ENCODE measurements at places on chromosomes 6 and 20. TPM values are rescaled to one million over a fixed set of nuclear protein-coding genes. Genes with fewer than 3 reads are reported as not detected.

- H3K4me1 ChIP-seq, result no peaks in the 10 kb centered on the region
- no peak for DNase-seq
- H3K36me3 ChIP-seq, result no peaks in the 10 kb centered on the region
- no peak overlapping the region for H3K27ac ChIP-seq
- no peaks in the 10 kb centered on the region for H3K27me3 ChIP-seq
These were observed 236.6 kb downstream of the SLC24A3 start for GRCh38 chr20:19449051-19449450.

Gene PTCRA
- 1.8 TPM for total RNA-seq

- no peak overlapping the region for H3K4me3 ChIP-seq
- H3K27ac ChIP-seq, result no peak overlapping the region
- peaks cover 5% of the 10 kb centered on the region for H3K4me1 ChIP-seq
- H3K36me3 ChIP-seq, result no peaks in the 10 kb centered on the region
These were observed 177.0 kb downstream of the TTLL2 start for GRCh38 chr6:167501831-167502385.

DNA sequence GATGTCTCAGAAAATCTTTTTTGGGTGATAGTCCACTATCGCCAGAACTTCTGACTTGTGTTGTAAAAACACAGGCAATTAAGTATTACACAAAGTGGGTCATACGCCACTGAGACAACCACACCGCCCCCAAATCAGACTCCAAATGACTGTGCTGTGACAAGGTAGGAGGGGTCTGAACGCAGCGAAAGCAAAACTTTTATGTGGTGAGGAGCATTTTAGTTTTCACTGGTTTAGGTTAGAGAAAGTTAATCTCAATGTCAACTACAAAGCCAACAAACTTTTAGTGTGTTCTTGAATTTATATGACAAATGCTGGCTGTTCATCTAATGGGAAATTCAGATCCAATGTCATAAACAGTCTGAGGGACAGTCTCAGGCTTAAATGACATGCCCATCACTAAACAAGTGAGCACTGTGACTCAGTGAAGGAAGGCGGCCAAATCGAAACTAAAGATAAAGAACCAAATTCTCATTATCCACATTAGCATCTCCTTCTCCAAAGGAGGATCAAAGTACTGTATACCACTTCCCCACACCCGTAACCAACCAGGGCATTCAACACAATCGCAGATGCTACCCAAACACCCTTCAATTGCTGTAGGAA is 186.7 kb downstream of the GJA10 start:
- peak; percentile 40 for DNase-seq
- H3K27me3 ChIP-seq, result peaks cover 4% of the 10 kb centered on the region
- peaks cover 74% of the 10 kb centered on the region for H3K4me1 ChIP-seq

Gene ABHD12
- 12.5 TPM for total RNA-seq

- H3K4me3 ChIP-seq, result no peak overlapping the region
- H3K4me1 ChIP-seq, result no peaks in the 10 kb centered on the region
- H3K27ac ChIP-seq, result no peak overlapping the region
- H3K27me3 ChIP-seq, result peaks cover 46% of the 10 kb centered on the region
- no peaks in the 10 kb centered on the region for H3K36me3 ChIP-seq
These were observed 11.2 kb upstream of the ZSCAN12 start for GRCh38 chr6:28410767-28411166.

DNA sequence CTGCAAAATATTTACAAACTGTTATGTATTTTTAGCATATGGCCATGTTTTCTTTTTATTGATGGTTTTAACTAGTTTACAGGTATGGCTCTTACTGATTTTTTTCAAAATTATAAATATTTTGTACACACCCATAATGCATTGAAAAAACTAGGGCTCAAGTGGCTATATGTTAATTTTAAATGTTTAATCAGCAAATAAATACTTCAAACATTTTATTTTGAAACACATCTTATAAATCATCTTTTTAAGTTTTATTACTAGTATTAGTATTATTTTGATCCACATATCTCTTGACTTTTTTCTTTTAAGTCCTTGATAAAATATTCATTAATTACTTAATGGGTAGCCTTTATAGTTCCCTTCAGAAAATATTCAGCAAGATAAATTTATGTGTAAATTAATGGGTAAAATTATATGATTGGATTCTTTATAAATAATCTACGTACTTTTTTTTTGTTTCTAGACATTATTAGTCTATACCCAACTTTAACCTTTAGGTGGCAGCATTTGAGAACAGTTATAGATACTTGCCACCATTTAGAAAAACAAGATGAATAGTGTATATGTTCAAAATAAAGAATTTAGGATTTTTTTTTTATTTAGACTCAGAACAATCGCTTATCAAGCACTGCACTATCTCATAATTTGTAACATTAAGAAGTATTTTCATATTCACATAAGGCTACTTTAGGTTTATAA is 241.9 kb downstream of the ADGRB3 start:
- no peak overlapping the region for H3K27ac ChIP-seq
- no peak overlapping the region for H3K4me3 ChIP-seq
- no peaks in the 10 kb centered on the region for H3K27me3 ChIP-seq
- no peak for DNase-seq
- no peaks in the 10 kb centered on the region for H3K4me1 ChIP-seq
- no peaks in the 10 kb centered on the region for H3K36me3 ChIP-seq

- no peak for DNase-seq
- H3K4me3 ChIP-seq, result no peak overlapping the region
- H3K4me1 ChIP-seq, result no peaks in the 10 kb centered on the region
- no peaks in the 10 kb centered on the region for H3K27me3 ChIP-seq
These were observed 172.6 kb upstream of the BMP5 start for GRCh38 chr6:56047931-56048540.

- H3K4me1 ChIP-seq, result peaks cover 10% of the 10 kb centered on the region
- no peak for DNase-seq
- peaks cover 2% of the 10 kb centered on the region for H3K36me3 ChIP-seq
- H3K27ac ChIP-seq, result no peak overlapping the region
- no peak overlapping the region for H3K4me3 ChIP-seq
These were observed 161.1 kb downstream of the FARS2 start for GRCh38 chr6:5422321-5422915.

Gene KCNK15
- total RNA-seq, result not detected

GRCh38 chr6:115838763-115839401 is 221.8 kb downstream of the FRK start:
- no peak overlapping the region for H3K4me3 ChIP-seq
- no peaks in the 10 kb centered on the region for H3K4me1 ChIP-seq
- no peak for DNase-seq
- no peaks in the 10 kb centered on the region for H3K27me3 ChIP-seq
- H3K27ac ChIP-seq, result no peak overlapping the region

Gene TCP11
- not detected for total RNA-seq

Gene BIRC7
- total RNA-seq, result not detected

GRCh38 chr6:37488476-37488875 is 11.2 kb downstream of the CCDC167 start:
- DNase-seq, result no peak
- peak overlapping the region; percentile 78 for H3K4me3 ChIP-seq
- peak overlapping the region; percentile 100 for H3K27ac ChIP-seq
- peaks cover 5% of the 10 kb centered on the region for H3K36me3 ChIP-seq
- H3K4me1 ChIP-seq, result peaks cover 55% of the 10 kb centered on the region

DNA sequence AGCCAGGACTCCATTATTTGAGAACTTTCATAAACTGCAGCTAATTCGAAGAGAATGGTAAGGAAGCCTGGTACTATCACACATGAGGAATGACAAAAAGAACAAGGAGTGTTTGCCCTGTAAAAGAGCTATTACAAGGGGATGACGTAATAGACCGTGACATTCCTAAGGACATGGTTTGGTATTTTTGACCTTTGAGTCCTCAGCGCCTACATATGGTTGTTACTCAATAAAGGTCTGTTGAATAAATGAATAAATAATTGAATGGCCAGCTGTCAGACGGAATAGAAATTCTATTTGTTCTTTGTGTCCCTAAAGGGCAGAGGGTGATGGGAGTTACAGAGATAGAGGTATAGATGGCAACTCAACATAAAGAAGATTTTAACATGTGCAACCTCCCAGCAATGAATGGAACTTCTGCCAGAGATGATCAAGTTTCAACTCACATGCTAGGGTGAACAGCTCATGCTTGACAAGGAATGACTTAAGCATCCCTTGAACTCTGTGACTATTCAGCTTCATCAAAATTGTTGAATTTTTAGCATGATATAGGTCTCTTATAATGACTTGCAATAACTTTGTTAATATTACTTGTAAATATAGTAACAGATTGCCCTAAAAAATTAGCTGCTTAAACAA is 115.4 kb downstream of the TENT5A start:
- DNase-seq, result no peak
- no peak overlapping the region for H3K4me3 ChIP-seq
- no peaks in the 10 kb centered on the region for H3K36me3 ChIP-seq
- no peaks in the 10 kb centered on the region for H3K27me3 ChIP-seq
- H3K27ac ChIP-seq, result no peak overlapping the region
- no peaks in the 10 kb centered on the region for H3K4me1 ChIP-seq

Gene TP53RK
- 4.6 TPM for total RNA-seq

Gene BNIP5
- total RNA-seq, result not detected

Gene LY6G5B
- total RNA-seq, result 27.6 TPM

Gene SLC26A8
- 0.37 TPM for total RNA-seq

DNA sequence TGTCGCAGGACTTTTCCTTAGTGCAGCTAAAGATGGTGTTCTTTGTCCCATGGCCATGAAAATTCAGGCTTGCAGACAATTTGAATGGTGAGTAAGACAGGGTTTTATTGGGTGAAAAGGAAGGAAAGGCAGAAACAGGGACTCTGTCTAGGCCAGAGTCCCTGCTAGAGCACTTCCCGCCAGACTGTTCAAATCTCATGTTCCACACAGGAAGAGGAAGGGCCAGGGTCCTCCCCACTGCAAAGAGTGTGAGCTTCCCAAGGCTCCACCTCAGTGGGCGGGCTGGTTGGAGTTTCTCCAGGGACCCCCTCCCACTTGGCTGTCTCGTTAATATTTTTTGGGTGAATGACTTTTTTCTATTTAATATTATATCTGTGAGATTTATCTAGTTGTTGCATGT is 29.0 kb downstream of the COL19A1 start:
- no peaks in the 10 kb centered on the region for H3K36me3 ChIP-seq
- H3K4me3 ChIP-seq, result no peak overlapping the region
- no peaks in the 10 kb centered on the region for H3K4me1 ChIP-seq
- no peak overlapping the region for H3K27ac ChIP-seq
- DNase-seq, result no peak

Gene KCNK17
- 0.26 TPM for total RNA-seq

DNA sequence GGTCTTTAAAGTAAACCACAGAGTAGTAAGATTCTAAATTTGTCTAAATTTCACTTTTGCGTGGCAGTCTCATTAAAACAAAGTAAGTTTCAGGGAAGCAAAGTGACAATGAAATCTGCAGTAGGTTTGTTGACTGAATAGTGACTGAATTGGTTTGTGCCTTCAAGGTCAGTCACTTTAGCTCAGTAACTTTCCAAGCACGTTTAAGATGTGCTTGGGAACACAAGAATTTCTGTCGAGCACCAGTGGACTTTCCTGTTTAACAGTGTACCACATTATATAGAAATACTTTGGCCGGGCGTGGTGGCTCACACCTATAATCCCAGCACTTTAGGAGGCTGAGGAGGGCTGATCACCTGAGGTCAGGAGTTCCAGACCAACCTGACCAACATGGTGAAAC is 1.7 kb upstream of the CD24 start:
- H3K27me3 ChIP-seq, result peaks cover 58% of the 10 kb centered on the region
- H3K36me3 ChIP-seq, result no peaks in the 10 kb centered on the region
- H3K4me1 ChIP-seq, result peaks cover 7% of the 10 kb centered on the region
- H3K4me3 ChIP-seq, result no peak overlapping the region
- H3K27ac ChIP-seq, result no peak overlapping the region
- DNase-seq, result no peak

DNA sequence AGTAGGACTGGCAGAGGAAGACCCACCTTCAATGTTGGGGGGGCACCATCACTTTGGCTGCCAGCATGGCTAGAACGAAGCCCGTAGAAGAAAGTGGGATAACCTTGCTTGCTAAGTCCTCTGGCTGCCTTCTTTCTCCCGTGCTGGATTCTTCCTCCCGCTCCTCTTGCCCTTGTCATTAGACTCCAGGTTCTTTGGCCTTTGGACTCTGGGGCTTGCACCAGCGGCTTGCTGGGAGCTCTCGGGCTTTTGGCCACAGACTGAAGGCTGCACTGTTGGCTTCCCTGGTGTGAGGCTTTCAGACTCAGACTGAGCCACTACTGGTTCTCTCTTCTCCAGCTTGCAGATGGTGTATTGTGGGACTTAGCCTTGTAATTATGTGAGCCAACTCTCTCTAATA is 28.2 kb downstream of the GSTA2 start:
- H3K27ac ChIP-seq, result no peak overlapping the region
- no peaks in the 10 kb centered on the region for H3K27me3 ChIP-seq
- DNase-seq, result no peak

GRCh38 chr20:9052136-9052535 is 16.8 kb upstream of the PLCB4 start:
- no peaks in the 10 kb centered on the region for H3K27me3 ChIP-seq
- no peak for DNase-seq
- H3K4me3 ChIP-seq, result no peak overlapping the region

- no peaks in the 10 kb centered on the region for H3K36me3 ChIP-seq
- DNase-seq, result no peak
- no peaks in the 10 kb centered on the region for H3K27me3 ChIP-seq
- H3K4me1 ChIP-seq, result no peaks in the 10 kb centered on the region
- no peak overlapping the region for H3K27ac ChIP-seq
These were observed 174.9 kb upstream of the C6orf118 start for GRCh38 chr6:165484178-165484889.

DNA sequence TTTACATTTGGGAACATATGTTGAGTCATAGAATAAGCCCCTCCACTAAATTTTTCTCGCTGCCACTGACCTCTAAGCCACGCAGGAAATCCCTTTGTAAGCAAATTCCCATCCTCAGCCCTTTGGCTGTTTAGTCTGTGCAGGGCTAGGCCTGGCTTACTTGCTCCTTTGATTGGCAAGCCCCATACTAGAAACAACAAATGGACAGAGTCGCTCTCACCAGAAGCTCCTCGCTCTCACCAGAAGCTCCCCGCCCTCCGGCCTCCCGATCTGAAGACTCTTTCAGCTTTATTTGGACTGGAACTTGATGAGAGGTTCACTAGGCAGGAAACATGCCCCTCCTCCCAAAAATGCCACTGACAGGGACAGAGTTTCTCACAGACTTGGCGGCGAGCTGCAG is 149.2 kb upstream of the EXOC2 start:
- H3K36me3 ChIP-seq, result no peaks in the 10 kb centered on the region
- DNase-seq, result no peak
- peaks cover 42% of the 10 kb centered on the region for H3K27me3 ChIP-seq

GRCh38 chr6:95357380-95358020 is 219.8 kb upstream of the MANEA start:
- H3K36me3 ChIP-seq, result no peaks in the 10 kb centered on the region
- H3K4me1 ChIP-seq, result no peaks in the 10 kb centered on the region
- H3K27me3 ChIP-seq, result peaks cover 9% of the 10 kb centered on the region

- peaks cover 10% of the 10 kb centered on the region for H3K36me3 ChIP-seq
- DNase-seq, result no peak
- no peaks in the 10 kb centered on the region for H3K27me3 ChIP-seq
- H3K4me1 ChIP-seq, result no peaks in the 10 kb centered on the region
These were observed 123.4 kb downstream of the TASP1 start for GRCh38 chr20:13515291-13515690.

GRCh38 chr6:14743474-14744211 is 502.2 kb upstream of the JARID2 start:
- DNase-seq, result no peak
- peak overlapping the region; percentile 78 for H3K27ac ChIP-seq
- peaks cover 6% of the 10 kb centered on the region for H3K27me3 ChIP-seq
- no peak overlapping the region for H3K4me3 ChIP-seq

Gene TNF
- 28.9 TPM for total RNA-seq

GRCh38 chr6:111173946-111174345 is 86.6 kb downstream of the SLC16A10 start:
- H3K27ac ChIP-seq, result peak overlapping the region; percentile 19
- no peak overlapping the region for H3K4me3 ChIP-seq
- no peak for DNase-seq
- H3K27me3 ChIP-seq, result no peaks in the 10 kb centered on the region
- peaks cover 10% of the 10 kb centered on the region for H3K4me1 ChIP-seq
- H3K36me3 ChIP-seq, result no peaks in the 10 kb centered on the region
